ENCODE measurements at places on chromosomes 11 and 22.

GRCh38 chr22:22060200-22061084 lies 77.9 kb upstream of the TOP3B start:
- peak; percentile 25 for DNase-seq

DNA sequence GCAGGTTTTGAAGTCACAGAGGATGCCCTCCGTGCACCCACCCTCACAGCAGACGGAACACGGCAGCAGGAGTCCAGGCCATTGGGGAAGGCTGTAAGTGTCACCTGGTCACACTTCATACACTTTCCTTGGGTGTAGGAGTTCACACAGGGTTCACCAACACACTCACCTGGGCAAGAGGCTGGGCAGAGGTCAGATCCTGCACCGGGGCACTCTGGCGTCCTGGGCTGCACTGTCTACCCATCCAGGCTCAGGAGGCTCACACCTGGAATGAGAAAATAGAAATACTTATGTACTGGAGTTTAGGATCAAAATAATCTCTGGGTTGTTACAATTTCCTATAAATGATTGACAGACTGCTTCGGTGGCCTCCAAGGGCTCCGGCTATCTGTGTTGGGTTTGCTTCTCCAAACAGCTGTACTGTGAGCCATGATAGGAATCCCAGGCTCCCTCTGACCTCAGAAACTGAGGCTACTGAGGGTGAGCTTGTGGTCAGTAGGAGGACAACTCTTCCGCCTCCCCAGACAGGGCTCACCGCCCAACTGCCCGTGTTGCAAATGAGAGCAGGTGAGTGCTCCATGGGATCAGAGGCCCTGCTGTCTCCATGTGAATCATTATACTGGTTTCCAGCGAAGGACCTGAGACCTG lies 20.1 kb upstream of the CARS1 start:
- no peak for DNase-seq

GRCh38 chr11:27532652-27533325 lies 26.2 kb upstream of the LIN7C start:
- DNase-seq, result peak; percentile 27

DNA sequence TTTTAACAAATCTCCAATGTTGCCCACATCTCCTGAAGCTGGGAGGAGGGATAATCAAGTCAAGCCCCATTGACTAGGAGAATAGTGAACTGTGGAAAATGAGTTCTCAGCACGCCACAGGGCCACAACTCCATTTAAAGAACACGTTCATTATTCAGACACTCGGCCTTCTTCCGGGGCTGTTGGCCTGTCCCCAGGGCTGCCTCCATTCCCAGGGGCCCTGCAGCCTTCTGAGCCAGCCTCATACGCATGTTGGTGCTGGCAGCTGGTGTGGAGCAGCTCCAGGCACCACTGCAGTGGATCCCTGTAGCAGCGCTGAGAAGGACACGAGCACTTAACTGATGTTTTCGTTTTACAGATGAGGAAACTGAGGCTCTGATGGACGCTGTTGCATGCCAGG lies 87.5 kb upstream of the RCN1 start:
- DNase-seq, result no peak

DNA sequence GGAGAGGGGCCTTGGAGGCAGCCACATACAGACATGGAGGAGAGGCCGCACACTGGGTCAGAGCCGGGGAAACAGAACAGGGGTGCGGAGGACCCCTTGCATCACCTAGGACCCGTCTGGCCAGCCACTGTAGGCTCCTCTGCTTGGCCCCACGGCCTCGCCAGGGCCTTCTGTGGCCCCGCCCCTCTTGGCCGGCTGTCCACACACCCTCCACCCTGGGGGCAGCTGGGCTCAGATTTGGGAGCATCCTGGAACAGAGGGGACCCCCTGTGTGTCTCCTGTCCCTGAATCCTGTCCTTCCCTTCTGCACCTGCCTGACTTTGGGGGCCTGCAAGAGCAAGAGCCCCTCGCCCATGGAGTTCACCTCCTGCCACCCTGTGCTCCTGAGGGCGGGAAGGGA lies 7.9 kb upstream of the TH start:
- DNase-seq, result no peak

- DNase-seq, result no peak
These were observed 190.6 kb downstream of the IGLL1 start for GRCh38 chr22:23389271-23390071.

GRCh38 chr11:3109434-3109833 lies 52.2 kb upstream of the CARS1 start:
- DNase-seq, result no peak

DNA sequence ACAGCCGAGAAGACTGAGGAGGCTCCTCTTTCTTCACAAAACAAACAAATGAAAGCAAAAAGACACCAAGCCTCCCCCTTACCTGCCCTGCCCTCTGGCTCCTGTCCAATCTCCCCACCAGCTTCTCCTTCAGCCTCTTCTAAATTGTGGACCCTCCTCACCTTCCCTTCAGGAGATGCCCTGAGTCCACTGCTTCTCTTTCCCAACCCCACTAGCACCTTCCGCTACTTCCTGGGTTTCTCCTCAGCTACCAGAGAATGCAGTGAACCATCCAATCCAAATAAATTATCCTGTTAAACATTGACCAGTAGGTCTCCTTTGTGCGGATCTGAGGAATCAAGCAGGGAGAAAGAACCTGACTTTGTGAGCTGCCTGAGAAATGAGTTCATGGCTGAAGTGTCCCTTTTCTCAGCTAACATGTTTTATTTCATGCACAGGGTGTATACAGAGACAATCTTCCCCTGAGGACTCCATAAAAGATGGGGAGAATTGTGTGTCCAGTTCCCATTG lies 63.2 kb upstream of the VPREB1 start:
- no peak for DNase-seq

DNA sequence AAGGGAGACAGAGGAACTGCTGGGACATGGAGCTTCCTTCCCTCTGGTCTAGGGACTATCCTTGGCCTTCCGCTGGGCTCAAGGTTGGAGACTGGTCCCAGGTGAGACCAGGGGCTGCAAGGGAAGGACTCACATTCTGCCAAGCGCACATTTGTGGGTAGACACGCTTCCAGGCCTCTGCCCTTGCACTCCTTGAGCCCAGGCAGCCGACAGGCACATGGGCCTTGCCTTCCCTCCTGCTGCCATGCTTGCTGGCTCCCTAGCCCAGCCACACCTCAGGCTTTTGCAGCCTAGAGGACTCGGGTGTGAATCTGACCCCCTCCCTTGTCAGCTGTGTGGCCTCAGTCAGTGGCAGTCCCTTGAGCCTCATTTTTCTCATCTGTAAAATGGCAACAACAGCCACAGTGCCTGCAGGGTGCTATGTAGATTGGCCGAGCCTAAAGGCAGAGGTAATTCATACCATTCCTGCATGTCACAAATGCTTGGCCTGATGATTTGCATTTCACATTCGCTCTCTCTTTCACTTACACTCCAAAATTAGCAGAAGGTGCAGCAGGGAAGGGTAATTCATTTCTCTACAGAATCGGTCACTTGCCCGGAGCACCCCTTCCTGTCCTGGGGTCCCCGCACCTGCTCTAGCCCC lies 57.6 kb upstream of the NECTIN1 start:
- DNase-seq, result no peak

DNA sequence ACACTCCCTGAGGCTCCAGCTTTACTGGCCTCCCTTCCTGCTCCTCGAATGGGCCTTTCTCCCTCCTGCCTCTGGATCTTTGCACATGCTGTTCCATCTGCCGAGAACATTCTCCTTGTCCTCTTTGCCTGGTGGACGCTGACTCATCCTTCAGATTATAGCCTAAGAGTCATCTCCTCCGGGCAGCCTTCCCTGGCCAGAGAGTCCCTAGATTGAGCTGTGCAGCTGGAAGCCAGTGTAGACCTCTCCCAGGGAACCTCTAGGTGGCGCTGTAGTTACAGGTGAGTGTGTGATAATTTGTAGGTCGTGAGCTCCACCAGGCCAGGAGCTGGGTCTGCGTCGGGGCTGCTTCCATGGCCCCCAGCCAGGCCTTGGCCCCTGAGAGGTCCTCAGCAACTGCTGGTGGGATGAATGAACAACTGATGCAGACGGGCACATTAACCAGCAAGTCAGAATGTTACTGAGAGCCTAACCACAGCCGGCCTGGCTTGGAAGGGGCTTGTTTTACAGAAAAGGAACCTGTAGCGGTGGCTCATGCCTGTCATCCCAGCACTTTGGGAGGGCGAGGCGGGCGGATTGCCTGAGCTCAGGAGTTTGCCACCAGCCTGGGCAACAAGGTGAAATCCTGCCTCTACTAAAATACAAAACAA lies 8.7 kb downstream of the PNPLA5 start:
- peak; percentile 60 for DNase-seq

GRCh38 chr11:62842171-62842741 lies 2.9 kb upstream of the WDR74 start:
- DNase-seq, result no peak

- peak; percentile 9 for DNase-seq
These were observed 33.9 kb upstream of the TEAD1 start for GRCh38 chr11:12640355-12640754.

DNA sequence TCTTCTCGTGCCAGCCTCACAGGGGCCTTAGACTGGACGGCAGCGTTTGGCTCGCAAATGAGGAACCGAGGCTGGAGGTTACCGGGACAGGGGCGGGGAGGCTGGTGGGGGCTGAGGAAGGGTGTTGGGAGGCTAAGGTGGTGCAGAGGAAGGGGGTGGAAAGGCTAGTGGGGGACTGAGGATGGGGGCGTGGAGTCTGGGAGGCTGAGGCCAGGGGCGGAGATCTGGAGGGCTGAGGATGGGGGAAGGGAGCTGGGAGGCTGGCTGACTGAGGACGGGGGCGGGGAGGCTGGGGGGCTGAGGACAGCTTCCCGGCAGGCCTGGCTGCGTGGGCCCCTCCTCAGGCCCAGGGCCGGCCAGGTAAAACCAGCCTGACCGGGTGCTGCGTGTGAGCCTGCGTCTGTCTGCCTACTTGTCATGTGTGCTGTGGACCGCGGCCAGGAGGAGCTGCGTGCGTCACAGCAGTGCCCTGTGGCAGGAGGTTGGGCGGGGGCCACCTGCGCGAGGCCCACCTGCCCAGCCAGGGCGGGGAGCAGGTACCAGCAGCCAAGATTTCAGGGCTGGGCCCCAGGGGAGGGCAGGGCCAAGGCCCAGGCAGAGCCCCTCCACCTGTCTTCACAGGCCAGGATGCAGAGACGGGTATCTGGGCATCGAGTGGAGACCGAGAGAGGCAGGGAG lies 9.4 kb upstream of the PIM3 start:
- no peak for DNase-seq

GRCh38 chr11:67780056-67780455 lies 105.6 kb upstream of the ALDH3B2 start:
- DNase-seq, result no peak

DNA sequence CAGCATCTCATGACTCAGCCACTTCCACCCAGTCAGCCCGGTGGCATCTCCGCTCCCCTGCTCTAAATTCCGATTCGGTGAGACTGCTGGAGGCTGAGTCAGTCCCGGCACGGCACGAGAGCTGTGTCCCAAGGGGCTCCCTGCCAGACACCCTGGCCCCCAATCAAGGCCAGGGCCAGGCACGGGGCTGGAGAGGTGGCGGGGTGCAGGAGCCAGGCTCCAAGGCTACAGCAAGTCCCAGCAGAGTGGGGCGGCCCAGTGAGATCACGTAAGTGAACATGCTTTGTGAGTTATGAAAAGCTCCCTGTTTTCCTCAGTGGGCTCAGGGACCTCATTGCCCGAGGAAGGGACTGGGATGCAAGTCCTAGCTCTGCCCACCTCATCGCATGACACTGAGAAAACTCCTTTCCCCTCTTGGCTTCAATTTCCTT lies 3.0 kb downstream of the C11orf68 start:
- peak; percentile 98 for DNase-seq

- no peak for DNase-seq
These were observed 15.4 kb downstream of the TCIRG1 start for GRCh38 chr11:68053981-68054812.

GRCh38 chr11:127340438-127340837 lies 339.9 kb upstream of the KIRREL3 start:
- DNase-seq, result no peak

GRCh38 chr11:118883368-118884071 lies at the start of gene CXCR5:
Gene CXCR5 (plus strand): TSS chr11:118883892. CDS start chr11:118883942, 50 bp downstream.
- peak; percentile 20 for DNase-seq

DNA sequence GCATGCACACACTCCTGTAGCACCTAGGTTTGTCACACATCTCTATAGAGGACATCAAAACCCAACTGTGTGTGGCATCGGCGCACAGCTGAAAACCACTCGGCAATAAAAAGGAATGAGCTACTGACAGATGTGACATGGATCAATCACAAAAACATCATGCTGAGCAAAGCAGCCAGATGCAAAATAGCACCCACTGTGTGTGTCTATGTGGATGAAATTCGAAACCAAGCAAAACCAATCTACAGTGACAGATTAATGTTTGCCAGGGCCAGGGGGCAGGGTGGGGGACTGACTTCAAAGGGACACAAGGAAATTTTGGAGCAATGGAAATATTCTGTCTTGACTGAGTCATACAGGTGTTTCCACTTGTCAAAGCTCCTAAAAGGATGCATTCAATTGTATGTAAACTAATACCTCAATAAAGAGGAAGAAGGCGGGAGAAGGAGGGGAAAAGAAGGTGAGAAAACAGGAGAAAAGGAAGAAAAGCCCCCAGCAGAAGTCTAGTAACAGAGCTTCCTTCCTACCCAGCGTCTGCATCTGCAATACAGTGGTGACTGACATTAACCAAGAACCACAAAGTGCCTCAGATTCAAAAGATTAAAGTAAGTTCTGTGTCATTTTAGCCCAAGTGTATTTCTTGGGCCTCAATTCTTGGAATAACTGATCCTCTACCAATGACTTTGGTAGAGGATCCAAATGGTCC lies 49.8 kb downstream of the PACSIN2 start:
- DNase-seq, result no peak

GRCh38 chr22:44245438-44245837 lies 64.7 kb downstream of the PARVG start:
- DNase-seq, result no peak

- DNase-seq, result peak; percentile 49
These were observed 31.4 kb downstream of the LIMK2 start for GRCh38 chr22:31243339-31244045.

DNA sequence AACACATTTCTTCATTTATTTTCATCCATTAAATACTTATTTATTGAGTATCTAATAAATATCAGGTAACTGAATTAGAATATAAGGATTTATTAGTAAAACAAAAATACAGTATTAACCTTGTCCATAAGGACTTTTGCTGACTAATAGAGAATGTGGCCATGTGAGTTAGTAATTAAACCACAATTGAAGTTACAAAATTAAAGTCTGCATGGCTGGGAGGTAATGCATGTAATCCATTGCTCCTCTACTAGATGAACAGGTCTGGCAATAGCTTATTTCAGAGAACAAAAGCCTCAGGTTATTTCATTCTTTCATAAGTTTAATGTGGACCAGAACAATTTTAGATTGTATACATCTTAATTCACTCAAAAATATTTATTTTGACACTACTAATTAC lies 9.9 kb upstream of the CARD18 start:
- DNase-seq, result no peak

GRCh38 chr11:100963375-100963774 lies 166.2 kb downstream of the PGR start:
- no peak for DNase-seq

- no peak for DNase-seq
These were observed 95.1 kb downstream of the CCDC81 start for GRCh38 chr11:86469491-86470388.

GRCh38 chr22:44159221-44159620 lies 21.5 kb upstream of the PARVG start:
- DNase-seq, result peak; percentile 27

GRCh38 chr11:4704054-4704789 lies at the start of gene MMP26:
Gene MMP26 (plus strand): TSS chr11:4704784.
- no peak for DNase-seq

GRCh38 chr22:44365191-44365590 lies 52.4 kb upstream of the SHISAL1 start:
- no peak for DNase-seq

GRCh38 chr22:32896891-32897290 lies 95.4 kb downstream of the TIMP3 start:
- DNase-seq, result no peak

GRCh38 chr22:49019737-49020713 lies 807.6 kb downstream of the BRD1 start:
- no peak for DNase-seq

All from fibroblast of upper back skin (primary cell).